ENCODE measurements at places on chromosomes 3 and 15.

GRCh38 chr3:104556372-104557078 is 810.2 kb upstream of the ALCAM start:
- DNase-seq = no peak

DNA sequence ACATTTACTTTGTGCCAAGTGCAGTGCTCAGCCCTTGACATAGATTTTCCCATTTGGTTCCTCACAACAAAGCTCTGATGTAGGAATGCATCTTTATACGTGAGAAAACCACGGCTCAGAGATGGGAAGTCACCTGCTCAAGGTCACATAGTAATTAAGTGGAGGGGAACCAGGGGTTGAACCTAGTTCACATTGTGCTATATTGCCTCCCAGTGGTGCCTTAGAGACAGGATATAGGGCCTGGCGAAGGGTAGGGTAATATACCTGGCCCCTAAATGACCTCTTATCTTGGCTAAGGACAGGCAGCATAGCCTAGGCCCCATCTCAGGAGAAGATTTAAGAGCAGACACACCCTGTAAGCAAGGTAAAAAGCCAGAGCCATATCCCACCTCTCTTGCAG is 71.5 kb downstream of the FOXP1 start:
- no peak for DNase-seq

DNA sequence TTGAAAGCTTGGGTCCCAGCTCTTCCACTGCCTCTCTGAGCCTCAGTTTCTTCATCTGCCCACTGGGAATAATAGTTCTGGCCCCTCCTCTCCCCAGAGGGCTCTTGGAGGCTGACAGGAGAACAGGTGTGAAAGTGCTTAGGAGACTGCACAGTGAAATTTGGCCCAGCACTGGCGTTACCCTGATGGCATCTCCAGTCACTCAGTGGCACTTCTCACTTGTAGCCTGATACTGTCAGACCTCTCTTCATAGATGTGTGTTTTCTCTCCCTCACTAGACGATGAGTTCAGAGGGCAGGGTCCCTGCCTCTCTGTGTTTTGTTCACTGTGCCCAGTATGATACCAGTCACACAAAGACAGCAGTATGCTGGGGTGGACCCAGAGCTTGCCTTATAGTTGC is 22.2 kb upstream of the IGDCC3 start:
- no peak for DNase-seq

GRCh38 chr3:5020242-5020722 is 41.0 kb downstream of the BHLHE40 start:
- no peak for DNase-seq

DNA sequence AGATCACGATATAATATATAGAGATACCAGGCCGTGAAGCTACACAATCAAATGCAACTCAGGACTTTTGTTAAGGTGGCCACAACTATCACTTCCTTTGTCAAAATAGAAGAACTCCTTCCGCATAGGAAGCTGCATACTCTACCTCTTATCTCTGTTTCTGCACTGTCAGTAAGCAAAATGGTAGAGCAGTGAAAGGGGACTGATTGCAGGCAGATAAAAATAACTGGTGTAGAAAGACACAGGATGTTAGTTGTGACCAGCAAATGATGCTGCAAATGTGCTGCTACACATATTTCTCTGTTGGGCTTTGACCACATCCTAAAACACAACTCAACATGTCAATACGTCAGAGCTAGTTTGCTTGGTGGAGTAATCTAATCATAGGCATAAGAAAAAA is 16.3 kb upstream of the TRAT1 start:
- no peak for DNase-seq

DNA sequence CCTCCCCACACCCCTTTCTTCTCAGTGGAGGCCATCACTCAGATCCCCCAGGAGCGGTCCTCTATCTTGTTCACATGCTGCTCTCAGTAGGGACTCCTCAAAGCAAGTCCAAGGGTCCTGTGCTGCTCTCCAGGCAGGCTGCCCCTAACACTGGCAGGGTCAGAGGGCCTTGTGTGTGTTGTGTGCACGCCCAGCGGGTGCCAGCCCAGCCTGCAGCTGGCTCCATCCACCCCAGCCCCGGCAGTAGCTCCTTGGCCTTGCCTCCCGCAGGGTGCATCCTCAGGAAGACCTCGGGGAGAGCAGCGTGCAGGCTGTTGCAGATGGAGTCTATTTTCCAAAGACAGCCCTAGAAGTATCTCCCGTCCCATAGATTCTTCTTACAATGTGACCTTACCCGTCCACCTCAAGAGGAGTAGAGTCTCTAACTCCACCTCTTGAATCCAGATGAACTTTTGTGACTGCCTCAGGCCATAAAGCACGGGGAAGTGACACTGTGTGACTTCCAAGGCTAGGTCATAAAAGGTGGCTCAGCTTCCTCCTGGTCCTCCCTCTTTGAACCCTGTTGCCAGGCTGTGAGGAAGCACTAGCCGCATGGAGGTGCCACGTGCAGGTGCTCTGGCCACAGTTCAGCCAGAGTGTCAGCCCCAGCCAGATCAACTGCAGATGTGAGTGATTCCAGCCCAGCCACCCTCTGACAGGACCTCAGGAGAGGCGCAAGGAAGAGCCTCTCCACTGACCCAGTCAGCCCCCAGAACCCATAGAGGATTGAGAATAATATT is 531.6 kb downstream of the SHQ1 start:
- DNase-seq = no peak

- no peak for DNase-seq
Observed at GRCh38 chr3:57927916-57928315, 80.3 kb upstream of the FLNB start.

GRCh38 chr3:55870594-55870993 is 383.5 kb upstream of the WNT5A start:
- DNase-seq = no peak

DNA sequence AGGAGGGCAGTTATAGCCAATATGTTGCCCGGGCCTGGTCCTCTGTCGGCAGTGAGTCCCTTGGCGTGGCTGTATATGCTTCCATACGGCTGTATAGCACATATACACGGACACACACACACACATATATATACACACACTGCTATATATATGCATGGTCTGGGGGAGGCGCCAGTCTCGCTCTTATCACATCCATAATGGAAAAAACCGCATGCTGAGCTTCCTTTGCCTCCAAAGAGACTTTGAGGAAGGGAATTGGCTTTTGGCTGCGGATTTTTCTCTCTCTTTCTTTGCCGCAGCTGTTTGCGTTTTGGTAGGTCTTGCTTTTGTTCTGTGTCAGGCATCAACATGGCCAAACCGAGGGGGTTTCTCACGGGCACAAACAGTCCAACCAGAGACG is 11.3 kb upstream of the TMEM115 start:
- DNase-seq = no peak

DNA sequence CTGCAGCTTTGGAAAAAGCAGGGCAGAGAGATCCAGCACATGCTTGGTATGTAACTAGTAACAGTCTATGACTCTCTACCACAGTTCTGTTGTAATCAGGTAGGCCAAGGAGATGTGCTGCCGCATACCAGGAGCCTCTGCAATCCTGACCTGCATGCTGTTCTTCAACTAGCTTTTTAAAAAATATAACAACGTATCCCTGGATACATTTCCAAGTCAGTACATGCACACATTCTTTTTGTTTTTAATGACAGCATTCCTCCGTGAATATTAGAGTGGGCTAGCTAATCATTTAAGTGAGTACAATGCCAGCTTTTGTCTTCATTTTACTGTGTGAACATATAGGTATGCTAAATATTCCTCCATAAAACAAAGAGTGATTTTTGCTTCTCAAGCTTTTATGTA is 437.8 kb downstream of the RBMS3 start:
- DNase-seq = no peak

- no peak for DNase-seq
Observed at GRCh38 chr3:183244219-183244618, 8.8 kb upstream of the B3GNT5 start.

DNA sequence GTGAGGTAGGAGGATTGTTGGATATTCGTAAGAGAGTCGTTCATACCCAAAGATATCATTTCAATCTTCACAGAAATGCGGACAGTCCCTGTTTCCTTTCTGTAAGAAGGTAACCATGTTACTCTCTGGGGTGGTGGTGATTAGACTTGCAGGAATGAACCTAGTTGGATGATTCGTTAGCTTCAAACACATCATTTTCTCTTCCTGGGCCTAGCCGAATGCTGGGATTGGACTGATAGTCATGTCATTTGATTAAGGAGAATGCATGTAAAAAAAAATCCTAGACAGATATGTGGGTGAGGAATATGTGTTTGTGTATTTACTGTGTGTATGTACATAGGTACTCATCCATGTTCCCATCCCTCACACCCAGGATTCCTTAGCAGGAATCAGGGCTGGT is 12.4 kb downstream of the SLCO3A1 start:
- no peak for DNase-seq

- no peak for DNase-seq
Observed at GRCh38 chr3:193078996-193079753, 161.5 kb upstream of the MB21D2 start.

Data from thoracic aorta (tissue), 2 donors.